CD4-positive, alpha-beta T cell treated with Interleukin-1 beta for 1 hour (primary cell): ENCODE measurements at places on chromosomes 6 and 20.

- DNase-seq: no peak
These were observed 316.2 kb downstream of the ADGRB3 start for GRCh38 chr6:68951270-68951669.

GRCh38 chr6:22904431-22904830 lies 335.1 kb downstream of the HDGFL1 start:
- no peak for DNase-seq

DNA sequence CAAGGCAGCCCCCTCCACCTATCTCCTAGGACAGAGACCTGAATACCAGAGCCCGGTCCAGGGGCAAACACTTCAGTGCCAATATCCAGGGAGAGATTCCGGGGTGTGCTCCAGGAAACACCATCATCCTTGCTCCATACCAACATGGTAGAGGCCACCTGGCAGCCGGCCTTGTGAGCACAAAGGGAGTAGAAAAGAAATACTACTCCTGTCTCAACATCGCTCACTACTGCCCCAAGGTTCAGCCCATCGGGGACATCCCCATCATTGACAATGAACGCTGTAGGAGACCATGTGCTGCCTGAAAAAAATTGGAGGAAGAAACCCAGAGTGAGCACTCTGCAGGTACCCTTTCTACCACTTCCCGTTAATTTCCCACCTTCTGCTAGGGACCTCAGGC lies 1.5 kb downstream of the NEU1 start:
- no peak for DNase-seq

- no peak for DNase-seq
These were observed 39.8 kb upstream of the MYL9 start for GRCh38 chr20:36501367-36502006.

- DNase-seq: no peak
These were observed 31.7 kb downstream of the IL20RA start for GRCh38 chr6:137013031-137013430.

DNA sequence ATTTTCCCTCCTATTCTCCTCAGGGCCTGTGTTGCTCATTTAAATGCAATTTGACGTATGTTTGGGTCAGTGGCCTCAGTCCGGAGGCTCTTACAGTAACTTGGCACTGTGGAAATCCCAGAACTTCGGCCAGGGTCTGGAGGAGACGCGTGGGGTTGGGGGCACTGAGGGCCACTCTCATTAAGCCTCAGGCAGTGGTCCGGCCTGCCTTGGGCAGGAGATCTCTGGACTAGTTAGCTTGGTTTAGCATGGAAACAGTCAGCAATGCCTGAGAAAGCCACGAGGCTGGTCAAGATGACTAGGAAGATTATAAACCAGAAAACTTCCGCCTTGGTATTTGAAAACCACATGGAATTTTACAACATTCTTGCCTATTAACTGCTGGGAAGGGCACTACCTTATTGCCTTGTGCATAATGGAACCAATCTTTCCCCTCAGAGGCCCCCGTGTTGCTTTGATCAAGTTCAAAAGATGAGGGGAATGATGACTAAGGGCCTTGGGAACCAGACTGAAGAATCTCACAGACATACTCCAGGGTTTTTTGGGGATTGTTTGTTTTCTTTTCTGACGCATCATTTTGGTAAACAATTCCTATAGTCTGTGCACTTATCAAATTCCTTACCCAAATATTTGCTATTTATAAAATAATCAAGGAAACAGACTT lies 206.0 kb upstream of the PREP start:
- no peak for DNase-seq

DNA sequence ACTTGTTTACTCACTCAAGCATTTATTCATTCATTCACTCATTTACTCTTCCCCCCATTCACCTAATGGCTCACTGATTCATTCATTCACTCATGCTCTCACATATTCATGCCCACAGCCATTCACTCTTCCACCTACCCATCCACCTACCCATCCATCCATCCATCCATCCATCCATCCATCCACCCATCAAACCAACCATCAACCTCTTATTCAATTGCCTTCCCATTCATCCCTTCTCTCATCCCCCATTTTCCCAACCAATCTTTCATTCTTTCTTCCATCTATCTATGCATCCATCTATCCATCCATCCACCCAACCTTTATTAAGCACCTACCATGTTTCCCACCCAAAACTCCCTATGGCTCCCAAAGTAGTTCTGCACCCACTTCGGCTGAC lies 1.6 kb upstream of the ARHGAP40 start:
- DNase-seq: no peak

DNA sequence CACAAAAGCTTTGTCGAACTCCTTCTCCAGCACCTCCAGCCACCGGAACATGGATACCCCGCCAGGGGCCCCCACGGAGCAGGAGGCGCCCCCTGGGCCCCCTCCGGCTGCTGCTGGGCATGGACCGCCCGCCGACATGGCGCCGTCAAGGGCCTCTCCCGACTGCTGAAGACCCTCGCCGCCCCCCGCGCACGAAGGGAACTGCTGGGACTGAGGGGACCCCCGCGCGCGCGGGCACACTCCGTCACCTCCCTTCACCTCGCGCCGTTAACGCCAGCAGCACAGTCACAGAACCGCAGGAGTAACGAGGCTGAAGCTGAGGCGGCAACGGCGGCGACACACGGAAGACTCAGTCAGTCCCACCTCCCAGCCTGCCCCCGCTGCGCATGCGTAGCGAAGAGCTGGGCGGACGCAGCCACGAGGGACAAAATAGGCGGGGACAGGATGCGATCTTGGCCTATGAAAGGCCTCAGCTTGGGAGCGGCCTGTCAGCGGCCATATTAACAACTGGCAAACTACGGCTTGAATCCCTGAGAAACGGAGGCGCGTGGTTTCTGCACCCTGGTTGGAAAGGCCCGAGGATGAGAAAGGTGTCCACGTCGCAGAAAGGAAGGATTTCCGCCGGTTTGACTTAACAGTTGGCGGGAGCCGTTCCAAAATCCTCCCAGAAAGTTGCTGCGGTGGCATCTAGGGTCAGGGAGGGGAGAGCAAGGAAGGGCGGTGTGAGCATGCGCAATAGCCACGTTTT lies at the start of gene GOPC:
Gene GOPC, minus strand, starts transcription at position 361 of the 748 bp plus-strand sequence. Its CDS starts 223 bp downstream, at position 138.
- peak; percentile 98 for DNase-seq

- DNase-seq: no peak
These were observed 217.1 kb downstream of the ANKRD60 start for GRCh38 chr20:58011106-58011946.

- no peak for DNase-seq
These were observed 13.9 kb upstream of the SUMO4 start for GRCh38 chr6:149385998-149386646.

- DNase-seq: no peak
These were observed 391.8 kb downstream of the SAMD5 start for GRCh38 chr6:147900247-147900830.
